Mammary epithelial cell (primary cell): ENCODE measurements at places on chromosomes 5 and 9.
A peak's percentile ranks its signal among the peaks of the same experiment; 100 is the strongest.

- no peak for DNase-seq
These were observed 271.6 kb downstream of the SYK start for GRCh38 chr9:91073049-91073810.

- no peak for DNase-seq
These were observed 607.0 kb downstream of the ZNF608 start for GRCh38 chr5:124139477-124139876.

DNA sequence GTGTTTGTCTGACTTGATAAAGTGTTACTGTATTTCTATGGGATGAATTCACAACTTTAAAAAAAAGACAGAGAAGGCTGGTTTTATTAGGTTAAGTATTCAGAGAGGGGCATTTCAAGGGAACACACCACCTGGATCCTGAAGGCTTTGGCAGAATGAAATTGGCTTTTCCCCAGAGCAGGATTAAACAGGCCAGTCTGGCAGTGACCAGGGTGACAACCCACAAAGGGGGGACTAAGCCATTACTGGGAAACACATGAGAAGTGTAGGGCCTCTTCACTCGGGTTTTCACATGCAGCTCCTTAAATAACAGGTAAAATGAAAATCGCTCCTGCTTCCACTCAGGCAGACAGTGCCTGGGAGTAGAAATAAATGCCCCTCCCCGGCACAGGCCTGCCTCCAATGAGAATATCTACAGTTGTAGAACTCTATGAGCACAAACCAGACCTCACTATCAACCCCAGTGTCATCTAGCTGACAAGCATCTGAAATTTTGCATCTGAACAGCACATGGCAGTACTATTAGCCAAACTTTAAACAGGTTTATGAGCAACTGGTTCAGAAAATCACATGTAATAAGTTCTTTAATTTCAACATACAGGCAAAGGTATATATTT, 85.8 kb downstream of the LHFPL2 start:
- DNase-seq = no peak

GRCh38 chr9:32350682-32351081, 33.8 kb upstream of the ACO1 start:
- DNase-seq = peak; percentile 14

GRCh38 chr5:150341331-150341730, 16.2 kb upstream of the TCOF1 start:
- DNase-seq = no peak

- no peak for DNase-seq
These were observed 23.4 kb downstream of the LARP1 start for GRCh38 chr5:154778534-154778933.

- no peak for DNase-seq
These were observed 4.7 kb downstream of the QRFP start for GRCh38 chr9:130891688-130892476.

GRCh38 chr9:16744394-16744793, 126.1 kb downstream of the BNC2 start:
- DNase-seq = no peak

DNA sequence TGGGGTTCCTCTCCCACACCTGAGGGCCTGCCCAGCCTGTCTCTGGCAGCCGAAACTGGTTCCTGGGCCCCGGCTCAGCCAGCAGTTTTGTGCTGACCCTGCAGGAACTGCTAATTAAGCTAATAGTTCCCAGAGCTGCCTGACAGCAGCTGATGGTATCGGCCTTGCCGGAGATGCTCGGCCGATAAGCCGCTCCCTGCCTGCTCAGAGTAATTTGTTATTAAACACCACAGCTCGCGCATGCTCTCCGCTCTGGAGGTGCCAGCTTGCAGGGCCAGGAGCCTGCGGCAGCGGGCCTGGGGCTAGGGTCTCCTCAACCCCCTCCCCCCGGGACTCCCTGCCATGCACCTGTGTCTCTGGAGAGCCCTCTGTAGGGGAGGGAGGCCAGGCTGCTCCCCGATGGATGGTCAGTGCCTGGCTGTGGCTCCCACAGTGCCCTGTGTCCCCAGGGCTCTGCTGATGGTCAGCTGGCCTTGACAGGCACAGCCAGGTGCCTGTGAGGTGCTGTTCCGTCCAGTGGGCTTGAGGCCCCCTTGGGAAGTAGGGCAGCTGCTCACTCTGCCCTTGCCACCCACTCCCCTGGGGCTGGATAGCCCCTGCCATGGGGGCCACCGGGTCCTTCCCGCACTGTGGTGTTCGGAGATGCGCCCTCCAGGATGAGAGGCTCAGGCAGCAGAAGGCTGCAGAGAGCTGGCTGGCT, 41.7 kb downstream of the RXRA start:
- no peak for DNase-seq

DNA sequence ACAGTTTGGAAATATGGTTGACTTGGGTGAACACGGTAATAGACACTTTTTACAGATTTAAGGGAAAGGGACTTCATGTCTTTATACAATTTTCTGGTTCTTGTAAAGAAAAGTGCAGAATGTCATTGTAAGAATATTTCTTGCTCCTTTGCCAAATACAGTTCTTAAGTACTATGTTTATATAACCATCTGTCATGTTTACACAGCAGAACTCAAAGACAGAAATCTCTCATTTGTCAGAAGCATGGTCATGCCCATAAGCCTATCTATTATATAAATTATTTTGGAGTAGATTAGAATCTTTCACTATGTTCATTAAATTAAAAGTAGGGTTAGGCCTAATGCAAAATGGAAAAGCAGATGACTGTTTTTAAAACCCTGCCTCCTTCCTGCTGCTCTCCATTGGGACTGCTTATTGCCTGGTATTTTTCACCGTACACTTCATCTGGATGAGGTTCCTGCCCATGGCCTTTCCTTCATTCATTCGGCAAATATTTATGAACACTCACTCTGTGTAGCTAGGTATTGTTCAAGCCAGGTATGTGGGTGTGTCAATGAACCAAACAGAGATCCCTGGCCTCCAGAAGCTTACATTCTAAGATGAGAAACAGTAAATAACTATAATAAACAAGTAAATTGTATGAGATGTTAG, 558.1 kb downstream of the NR2F1-AS1 start:
- no peak for DNase-seq

- DNase-seq = no peak
These were observed 5.5 kb downstream of the ANXA2R start for GRCh38 chr5:43034591-43034968.

- no peak for DNase-seq
These were observed 20.6 kb downstream of the KCNMB1 start for GRCh38 chr5:170368586-170368985.

DNA sequence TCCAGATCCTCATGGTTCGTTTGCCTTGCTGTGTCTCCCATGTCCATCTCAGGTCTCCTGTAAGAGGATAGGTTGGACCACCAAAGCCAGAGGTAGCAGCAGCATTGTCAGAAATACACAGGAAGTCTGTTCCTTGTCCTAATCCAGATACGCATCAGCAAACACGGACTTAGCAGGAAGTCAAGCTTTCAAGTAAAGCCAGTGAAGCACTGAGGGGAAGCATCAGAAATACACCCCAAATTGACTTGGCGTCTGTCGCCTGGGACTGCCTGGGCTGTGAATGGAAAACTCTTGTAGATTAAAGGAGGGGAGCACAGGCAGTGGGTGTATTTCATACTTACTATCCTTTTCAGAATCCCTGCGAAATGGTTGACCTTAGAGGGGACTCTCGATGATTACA, 171.3 kb downstream of the PSAT1 start:
- no peak for DNase-seq

DNA sequence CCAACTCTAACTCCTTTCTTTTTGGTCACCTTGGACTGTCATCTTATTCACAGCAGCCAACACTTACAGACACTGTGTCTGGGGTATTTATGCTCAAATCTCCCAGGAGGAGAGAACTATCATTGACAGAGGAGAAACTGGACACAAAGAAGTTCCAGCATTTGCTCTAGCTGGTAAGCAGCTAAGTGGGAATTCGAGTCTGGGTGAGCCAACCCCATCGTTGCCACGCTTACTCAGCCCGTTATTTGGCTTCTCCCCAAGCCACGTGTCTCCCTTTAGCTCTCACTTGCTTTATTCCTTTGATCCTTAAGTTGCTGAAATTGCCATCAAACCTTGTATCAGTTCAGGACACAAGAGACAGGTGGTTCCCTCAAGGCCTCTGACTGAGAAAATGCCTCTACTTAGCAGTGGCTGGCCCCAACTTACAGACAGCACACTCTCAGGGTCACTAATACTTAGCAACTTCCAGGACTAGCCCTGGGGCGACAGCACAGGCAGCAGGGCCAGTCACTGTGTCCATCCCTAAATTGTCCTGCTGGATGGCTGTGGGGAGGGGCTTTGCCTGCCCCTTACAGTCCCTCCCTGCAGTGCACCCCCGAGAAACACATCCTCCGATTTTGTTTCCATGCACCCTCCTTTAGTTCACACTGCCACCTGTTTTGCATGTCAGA, 1.4 kb downstream of the SLC36A2 start:
- peak; percentile 21 for DNase-seq

DNA sequence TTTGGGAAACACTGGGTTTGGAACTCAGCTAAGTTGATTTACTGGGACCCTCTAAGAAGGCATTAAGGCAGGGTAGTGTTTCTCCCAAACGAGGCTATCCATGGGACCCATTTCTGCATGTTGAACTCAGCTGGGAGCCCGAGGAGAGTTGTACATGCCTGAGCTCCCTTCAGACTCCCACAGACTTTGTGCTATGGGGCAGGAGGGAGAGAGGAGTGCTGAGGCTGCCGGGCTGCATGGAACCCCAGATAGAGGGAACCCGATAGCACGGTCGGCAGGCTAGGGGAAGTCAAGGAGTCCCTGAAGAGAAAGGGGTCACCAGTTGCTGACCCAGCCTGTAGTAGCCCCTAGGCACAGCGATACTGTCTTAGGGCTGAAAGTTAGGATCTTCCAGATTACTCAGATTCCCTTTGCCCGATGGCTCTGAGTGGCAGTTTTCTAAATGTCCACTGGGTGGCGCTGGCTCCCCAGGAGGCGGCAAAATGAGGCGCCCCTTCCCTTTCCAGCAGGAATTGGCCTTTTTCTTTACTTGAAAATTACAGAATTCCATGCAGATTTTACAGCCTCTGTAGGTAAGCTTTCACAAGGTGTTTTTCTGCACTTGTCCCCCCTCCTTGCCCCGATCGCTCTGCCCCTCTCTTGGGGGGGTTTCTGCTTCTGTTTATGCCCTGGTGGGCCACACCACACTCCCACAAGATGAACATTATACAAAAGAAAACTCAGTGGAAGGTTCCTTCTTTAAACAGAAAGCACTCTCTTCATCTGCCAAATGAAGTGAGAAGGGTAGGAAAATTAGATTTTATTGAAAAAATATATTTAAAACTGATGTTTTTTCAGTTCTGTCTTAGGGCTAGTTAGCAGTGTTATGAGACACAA, 17.8 kb downstream of the NANS start:
- peak; percentile 33 for DNase-seq

DNA sequence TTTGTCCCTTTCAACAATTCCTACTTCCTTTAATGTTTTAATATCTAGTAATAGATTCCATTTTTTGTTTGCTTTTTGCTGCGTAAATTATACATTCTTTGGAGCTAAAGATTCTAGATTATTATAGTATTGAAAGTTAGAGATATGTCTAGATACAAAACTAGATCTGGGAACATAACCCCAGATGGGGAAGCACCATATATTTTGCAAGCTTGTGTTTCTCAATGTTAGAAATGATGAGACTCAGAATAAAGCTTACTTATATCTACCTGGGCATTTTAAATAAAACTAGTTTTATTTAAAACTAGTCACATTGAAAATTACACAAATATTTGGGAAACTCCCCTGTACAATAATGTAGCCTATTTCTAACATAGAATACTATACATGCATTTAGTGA, 32.2 kb downstream of the TRIO start:
- no peak for DNase-seq

DNA sequence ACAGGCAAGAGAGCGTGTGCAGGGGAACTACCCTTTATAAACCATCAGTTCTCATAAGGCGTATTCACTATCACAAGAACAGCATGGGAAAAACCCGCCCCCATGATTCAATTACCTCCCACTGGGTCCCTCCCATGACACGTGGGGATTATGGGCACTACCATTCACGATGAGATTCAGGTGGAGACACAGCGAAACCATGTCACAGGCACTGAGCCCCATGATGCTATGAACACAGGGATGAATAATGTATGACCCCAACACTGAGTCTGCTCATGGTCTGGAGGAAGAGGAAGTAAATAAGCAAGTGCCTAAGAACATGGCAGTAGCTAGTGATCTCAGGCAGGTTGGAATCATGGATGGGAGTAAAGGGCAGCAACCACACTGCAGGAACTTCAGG, 281.0 kb upstream of the ZNF462 start:
- no peak for DNase-seq

DNA sequence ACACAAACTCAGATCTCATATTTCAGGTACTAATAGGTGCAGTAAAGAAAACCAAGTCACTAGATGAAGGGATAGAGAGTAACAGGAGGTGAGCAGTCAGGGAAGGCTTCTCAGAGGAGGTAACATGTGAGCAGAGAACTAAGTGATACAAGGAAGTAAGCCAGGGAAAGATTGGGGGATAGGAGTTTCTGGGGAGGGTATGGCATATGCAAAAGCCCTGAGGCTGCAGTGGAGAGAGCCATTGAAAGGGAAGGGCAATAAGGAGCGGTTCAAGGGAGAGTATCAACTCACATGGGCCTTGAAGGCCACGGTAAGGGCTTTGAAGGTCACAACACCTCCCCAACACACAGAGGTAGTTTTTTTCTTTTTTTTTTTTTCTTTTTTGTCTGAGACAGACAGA, 6.9 kb downstream of the OLFML2A start:
- DNase-seq = no peak

- DNase-seq = peak; percentile 42
These were observed 38.7 kb upstream of the UBTD2 start for GRCh38 chr5:172322028-172322965.

- no peak for DNase-seq
These were observed 577.7 kb downstream of the KIF4B start for GRCh38 chr5:155591273-155591672.

DNA sequence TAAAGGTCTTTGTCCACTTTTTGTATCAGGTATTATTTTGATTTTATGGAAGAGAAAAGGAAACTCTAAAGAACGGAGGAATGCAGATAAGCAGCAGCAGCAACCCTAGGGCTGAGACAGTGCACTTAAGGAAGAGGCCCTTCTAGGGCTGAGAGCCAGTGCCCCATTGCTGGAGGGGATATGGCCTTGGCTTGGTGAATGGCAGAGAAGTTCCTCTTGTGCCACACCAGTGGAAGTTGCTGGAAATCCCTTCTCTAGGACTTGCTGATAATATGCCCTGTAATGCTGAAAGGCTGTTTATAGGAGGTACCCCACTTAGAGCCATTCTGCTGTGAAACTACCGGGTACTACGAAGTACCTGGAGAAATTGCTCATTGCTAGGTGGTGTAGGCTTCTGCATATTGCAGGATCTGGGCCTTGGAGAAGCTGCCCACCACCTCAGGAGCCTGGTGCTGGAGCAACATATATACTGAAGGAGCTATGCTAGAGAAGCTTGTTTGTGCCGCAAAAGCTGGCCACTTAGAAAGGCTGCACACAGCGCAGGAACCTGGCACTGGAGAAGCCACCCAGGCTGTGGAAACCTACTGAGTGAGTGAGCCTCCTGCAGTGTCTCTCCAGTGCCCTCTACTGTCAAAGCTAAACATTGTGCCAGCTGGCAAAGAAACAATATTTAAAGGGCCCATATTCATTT, 9.6 kb upstream of the UBTD2 start:
- DNase-seq = peak; percentile 58

GRCh38 chr9:131672451-131672850, 67.4 kb downstream of the RAPGEF1 start:
- no peak for DNase-seq
